ENCODE measurements at places on chromosomes 16 and 17. TPM values are rescaled to one million over a fixed set of nuclear protein-coding genes. Genes with fewer than 3 reads are reported as not detected.
A peak's percentile ranks its signal among the peaks of the same experiment; 100 is the strongest.

GRCh38 chr17:69417545-69418483, 3.3 kb downstream of the MAP2K6 start:
- ATAC-seq, result no peak

The PTGES3L gene
- 1.4 TPM for total RNA-seq

The TP53TG3 gene
- not detected for total RNA-seq

- ATAC-seq, result no peak
Observed at GRCh38 chr17:74135391-74136167, 67.9 kb upstream of the RPL38 start.

The SHISA6 gene
- not detected for total RNA-seq

- no peak for ATAC-seq
Observed at GRCh38 chr17:30524847-30525246, 47.6 kb downstream of the GOSR1 start.

The CCDC144A gene
- 8.2 TPM for total RNA-seq

DNA sequence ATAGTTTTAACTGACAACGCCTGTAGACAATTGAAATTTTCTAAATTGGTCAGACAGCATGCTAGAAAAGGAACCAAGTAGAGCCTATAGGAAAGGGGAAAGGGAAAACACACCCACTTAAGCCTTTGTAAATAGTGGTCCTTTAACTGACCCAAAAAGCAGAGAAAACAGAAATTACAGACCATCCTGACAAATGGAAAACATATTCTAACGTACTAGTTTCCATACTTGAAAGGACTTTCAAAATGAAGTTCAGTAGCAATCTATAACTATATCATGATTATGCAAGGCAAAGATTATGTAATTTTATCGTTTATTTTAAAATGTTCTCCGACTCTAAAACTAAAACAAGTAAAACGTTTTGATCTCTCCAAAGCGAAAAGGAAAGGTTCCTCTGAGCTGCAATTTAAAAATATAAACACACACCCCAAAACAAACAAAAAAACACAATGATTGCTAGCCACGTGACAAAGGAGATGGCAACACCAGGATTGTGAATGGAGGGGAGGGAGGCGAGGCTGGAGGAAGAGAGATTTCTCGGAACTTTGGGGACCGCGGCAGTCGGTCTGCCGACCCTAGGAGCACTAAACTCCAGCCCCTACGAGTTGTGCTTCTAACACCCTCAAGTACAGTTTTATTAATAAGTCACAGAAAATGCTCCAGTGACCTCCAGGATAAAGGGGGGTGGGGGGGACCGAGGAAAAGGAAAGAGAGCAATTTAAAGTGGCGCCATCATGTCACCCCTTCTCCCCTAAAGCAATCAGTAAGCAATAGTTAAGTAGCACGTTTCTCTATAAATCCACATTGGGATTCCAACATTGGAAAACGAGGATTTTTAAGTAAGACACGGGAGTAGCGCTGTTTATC, 1.7 kb downstream of the KANSL1 start:
- ATAC-seq, result no peak

DNA sequence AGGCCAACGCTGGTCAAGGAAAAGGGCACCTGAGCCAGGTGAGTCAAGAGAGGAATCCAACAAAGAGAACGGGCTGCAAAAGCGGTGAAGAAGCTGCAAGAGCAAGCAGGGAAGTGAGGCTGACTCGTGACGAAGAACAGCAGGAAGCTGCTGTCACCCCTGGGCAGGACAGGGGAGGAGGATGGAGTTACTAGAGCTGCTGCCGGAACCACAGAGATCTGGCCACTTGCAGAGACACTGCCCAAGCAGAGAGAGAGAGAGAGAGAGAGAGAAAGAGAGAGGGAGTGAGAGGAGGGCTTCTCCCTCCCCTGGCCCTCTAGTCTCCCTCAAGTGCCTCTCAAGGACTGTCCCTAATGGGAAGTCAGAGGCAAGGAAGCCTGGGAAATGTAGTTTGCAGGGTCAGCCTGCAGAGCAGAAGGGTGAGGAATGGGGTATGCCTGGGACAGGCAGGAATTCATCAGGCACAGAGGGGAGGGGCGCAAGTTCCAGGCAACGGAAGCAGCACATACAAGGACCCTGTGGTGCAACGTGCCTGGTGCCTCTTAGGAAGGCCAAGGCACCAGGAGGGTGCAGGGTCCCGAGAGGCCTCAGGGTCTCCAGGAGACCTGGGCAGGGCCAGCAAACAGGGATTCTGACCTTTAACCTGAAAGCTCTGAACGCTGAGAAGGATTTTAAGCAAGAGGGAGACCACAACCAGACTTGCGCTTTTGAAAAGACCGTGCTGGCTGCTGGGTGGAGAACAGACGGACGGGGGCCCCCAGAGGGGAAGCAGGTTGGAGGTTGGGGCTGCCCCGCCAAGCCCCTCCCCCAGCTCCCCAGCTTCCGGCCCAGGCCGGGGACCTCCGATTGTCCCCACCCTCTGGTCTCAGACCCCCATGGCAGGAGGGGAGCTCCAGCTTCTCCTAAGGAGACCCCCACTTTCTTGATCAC, 45.8 kb upstream of the CIBAR2 start:
- ATAC-seq, result peak; percentile 40

DNA sequence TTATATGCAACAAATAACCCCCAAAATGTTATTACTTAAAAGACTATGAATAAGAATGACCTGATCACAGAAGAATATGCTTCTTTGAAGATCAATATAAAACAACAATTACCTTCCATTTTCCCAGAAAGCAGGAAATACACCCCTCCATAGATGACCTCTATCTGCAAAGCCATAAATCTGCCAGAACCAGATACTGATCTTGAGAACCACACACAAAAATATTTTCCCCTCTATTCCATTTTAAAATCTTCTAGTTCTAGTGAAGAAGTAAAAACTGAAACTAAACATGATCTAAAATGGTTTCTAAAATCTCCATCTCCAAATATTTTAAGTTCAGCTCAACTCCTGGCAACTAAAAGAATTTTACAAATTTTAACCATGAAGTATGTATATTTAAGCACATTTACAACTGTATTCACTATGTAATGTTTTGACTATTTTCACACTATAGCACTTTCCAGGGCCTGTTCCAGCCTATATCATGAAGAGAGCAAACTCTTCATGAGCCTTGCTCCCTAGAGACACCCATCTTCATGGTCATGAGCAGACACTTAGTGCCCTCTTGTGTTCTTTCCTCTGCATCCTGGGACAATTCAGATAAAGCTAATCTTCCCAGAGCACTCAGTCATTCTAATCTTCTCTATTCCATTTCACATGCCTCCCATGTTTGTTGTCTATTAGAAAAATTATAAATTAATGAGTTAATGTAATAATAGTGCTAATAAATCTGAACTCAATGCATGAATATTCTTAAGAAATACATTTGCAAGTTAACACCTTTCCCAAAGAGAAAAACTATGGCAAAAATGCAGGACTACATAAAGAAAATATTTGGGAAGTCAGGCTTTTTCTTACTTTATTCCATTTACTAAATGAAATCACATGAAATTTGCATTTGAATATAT, 87.0 kb downstream of the HELZ start:
- ATAC-seq, result no peak

The PPM1D gene
- 17.1 TPM for total RNA-seq

The MARVELD3 gene
- not detected for total RNA-seq

GRCh38 chr17:43810823-43811222, 22.1 kb downstream of the MPP3 start:
- ATAC-seq, result no peak

The ACSM3 gene
- 13.3 TPM for total RNA-seq

GRCh38 chr16:57834936-57835335, 32.6 kb upstream of the KIFC3 start:
- ATAC-seq, result no peak

The ITPRIPL2 gene
- 5.8 TPM for total RNA-seq

DNA sequence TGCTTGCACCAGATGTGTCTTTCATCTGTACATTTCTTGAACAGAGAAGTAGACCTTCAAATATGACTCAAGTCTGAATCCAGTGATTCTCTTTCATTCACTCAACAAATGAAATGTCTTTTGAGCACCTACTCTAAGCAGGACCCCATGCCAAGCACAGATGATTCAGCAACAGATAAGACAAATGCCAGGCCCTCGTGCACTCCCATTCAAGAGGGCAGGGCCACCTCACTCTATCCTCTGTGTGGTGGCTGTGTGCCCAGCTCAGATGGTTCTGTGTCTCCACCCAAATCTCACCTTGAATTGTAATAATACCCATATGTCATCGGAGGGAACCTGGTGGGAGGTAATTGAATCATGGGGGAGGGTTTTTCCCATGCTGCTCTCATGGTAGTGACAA, 74.1 kb upstream of the NKD1 start:
- ATAC-seq, result peak; percentile 76

The EPOP gene
- 39.1 TPM for total RNA-seq

The PRSS53 gene
- total RNA-seq, result 17.3 TPM

DNA sequence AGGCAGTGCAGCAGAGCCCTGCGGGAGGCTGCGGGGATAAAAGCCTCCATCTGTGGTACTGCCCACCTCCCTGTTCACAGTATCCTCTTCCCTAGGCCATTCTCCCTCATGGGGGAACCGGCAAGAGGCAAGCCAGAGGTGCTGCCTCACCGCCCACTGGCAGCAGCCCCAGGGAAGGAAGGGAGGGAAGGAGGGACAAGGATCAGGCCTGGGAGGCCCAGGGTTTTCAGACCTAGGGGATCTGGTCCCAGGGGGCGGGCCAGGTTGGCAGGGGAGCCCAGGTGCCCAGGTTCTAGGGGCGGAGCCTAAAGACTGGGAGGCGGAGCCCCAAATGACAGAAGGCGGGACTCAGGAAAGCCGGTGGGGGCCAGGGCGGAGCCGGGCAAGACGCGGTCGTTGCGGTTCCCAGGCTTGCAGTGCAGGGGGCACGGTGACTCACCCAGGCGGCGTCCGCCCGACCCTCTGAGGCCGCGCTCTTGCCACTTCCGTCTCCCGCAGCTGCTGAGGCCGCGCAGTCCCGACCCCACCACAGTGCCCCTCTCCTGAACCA, 3.0 kb upstream of the MTMR4 start:
- no peak for ATAC-seq

- no peak for ATAC-seq
Observed at GRCh38 chr16:48617104-48617705, 7.2 kb upstream of the N4BP1 start.

GRCh38 chr17:3979290-3979611, 15.0 kb upstream of the ATP2A3 start:
- ATAC-seq, result no peak

DNA sequence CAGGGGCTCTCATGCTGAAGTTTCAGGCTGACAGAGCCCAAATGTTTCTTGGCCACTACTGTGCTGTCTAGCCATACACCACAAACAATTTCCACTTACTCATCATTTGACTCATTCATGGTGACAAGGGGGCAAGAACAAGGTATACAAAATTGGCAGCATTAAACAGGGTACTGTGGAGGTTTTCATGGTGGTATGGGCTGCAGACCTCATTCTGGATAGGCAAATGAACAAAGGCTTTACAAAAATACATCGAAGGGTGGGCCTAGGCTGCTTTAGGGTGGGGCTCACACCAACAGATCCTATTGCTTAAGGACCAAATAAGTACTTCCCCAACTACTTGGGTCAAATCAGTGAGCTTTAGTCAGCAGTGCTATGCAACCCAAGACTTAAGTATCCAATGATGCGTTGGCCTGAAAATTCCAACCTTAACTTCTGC, 53.0 kb downstream of the N4BP1 start:
- peak; percentile 93 for ATAC-seq

DNA sequence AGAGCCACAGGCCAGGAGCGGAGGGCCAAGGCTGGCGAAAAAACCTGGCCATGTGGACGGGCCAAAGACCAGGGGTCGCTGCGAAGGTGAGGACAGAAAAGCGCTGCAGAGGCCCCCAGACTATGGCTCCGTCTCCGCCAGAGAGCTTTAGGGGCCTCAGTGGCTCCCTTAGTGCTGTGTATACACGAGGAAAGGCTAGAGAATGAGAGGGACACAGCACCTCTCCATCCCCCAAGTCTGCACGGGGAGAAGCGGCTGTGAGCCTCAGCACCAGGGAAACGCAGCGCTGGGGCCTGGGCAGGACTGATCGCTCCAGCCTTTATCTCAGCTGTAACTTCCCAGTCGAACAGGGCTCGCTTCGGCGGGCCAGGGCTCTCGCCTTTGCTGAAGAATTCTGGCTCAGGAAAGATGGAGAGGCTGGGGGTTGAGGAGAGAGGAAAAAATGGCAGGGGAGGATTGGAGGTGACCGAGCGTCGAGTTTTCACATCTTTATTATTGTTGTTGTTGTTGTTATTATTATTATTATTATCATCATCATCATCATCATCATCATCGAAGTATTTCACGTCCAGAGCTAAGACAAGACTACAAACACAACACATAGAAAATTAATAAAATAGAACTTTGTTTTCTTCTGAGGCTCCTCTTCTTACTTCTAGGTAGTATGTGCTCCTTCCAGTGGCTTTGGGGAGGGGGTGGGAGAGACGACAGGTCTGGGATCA, 1.9 kb upstream of the HOXB5 start:
- ATAC-seq, result no peak

- peak; percentile 31 for ATAC-seq
Observed at GRCh38 chr17:7083592-7083991, 3.5 kb upstream of the CLEC10A start.

DNA sequence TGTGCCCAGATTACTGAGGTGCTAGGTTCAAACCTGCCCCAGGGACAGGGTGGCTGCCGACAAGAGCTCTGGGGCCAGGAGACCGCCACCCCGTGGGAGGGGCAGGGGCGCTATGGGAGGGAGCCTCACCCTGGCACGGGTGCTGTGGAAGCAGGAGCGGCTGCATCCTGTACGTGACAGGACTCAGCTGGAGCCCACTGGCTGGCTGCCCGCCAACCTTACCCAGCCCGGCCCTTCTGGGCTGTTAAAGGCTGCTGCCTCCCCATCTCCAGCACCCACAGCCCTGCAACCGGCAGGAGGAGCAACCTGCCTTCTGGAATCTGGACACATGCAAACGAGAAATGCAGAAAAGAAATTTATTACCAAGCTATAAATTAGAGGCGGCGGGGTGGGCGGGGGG, 11.2 kb downstream of the PAM16 start:
- no peak for ATAC-seq

DNA sequence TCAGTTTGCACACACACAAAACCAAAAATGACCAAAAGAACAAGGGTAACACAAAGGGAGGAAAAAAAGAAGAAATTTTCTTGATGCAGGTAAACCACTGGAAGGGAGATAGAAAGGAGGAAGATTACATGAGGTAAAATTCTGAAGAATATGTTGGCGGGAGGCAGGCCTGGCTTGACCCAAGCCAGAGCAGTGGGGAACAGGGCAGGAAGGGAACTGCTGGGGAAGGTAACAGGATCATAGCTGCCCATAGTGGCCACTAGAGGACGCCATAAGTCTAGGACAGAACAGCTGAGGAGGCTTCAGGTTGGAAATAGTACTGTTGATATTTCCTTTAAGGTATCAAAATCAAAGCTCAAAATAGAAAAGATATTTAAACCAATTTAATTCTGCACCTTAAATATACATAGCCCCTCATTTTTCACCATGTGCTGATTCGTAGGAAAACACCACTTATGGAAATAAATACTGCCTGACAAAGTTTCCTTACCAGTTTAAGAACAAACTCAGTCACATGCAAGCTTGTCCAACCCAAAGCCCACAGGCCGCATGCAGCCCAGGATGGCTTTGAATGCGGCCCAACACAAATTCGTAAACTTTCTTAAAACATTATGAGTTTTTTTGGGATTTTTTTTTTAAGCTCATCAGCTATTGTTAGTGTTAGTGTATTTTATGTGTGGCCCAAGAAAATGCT, 15.5 kb downstream of the VPS35 start:
- ATAC-seq, result peak; percentile 88

GRCh38 chr17:44005527-44006271, 1.3 kb downstream of the NAGS start:
- ATAC-seq, result peak; percentile 37

- peak; percentile 25 for ATAC-seq
Observed at GRCh38 chr17:62966426-62967204, 580 bp downstream of the TANC2 start.
